ENCODE measurements at places on chromosomes 12 and 14.

- no peak for DNase-seq
Observed at GRCh38 chr14:78154827-78155226, 15.3 kb upstream of the NRXN3 start.

DNA sequence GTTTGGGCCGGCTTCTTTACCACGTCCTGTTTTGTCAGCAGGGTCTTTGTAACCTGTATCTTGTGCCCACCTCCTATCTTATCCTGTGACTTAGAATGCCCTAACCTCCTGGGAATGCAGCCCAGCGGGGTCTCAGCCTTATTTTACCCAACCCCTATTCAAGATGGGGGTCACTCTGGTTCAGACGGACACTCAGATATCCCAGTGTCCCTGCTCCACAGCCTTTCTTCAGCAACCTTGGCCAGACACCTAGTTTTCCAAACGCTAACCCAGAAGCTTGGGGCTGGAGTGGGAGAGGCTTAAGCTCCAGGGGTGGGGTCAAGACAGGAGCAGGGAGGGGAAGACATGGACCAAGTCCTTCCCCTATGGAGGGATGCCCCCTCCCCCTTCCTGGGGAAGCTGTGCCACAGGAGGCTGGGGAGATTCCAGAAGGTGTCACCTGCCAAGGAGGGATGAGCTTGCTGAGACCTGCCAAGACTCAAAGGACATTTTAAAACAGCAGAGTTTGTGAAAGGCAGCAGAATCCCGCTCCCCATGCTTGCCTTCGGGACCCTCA, 62.2 kb downstream of the RIN3 start:
- DNase-seq: no peak

- DNase-seq: no peak
Observed at GRCh38 chr12:46788072-46788887, 37.5 kb downstream of the SLC38A4 start.

- no peak for DNase-seq
Observed at GRCh38 chr12:13011098-13011497, 11.0 kb upstream of the HEBP1 start.

GRCh38 chr14:77319422-77319821, 1.3 kb downstream of the POMT2 start:
- DNase-seq: no peak

GRCh38 chr14:105146976-105147635, 21.5 kb downstream of the JAG2 start:
- no peak for DNase-seq

- peak; percentile 68 for DNase-seq
Observed at GRCh38 chr14:20697273-20698017, 8.9 kb downstream of the ANG start.

- no peak for DNase-seq
Observed at GRCh38 chr14:23139874-23140273, 20.8 kb upstream of the CEBPE start.

- no peak for DNase-seq
Observed at GRCh38 chr12:3998397-3998796, 125.2 kb upstream of the PARP11 start.

- DNase-seq: peak; percentile 45
Observed at GRCh38 chr14:63468294-63468693, 74.9 kb downstream of the PPP2R5E start.

DNA sequence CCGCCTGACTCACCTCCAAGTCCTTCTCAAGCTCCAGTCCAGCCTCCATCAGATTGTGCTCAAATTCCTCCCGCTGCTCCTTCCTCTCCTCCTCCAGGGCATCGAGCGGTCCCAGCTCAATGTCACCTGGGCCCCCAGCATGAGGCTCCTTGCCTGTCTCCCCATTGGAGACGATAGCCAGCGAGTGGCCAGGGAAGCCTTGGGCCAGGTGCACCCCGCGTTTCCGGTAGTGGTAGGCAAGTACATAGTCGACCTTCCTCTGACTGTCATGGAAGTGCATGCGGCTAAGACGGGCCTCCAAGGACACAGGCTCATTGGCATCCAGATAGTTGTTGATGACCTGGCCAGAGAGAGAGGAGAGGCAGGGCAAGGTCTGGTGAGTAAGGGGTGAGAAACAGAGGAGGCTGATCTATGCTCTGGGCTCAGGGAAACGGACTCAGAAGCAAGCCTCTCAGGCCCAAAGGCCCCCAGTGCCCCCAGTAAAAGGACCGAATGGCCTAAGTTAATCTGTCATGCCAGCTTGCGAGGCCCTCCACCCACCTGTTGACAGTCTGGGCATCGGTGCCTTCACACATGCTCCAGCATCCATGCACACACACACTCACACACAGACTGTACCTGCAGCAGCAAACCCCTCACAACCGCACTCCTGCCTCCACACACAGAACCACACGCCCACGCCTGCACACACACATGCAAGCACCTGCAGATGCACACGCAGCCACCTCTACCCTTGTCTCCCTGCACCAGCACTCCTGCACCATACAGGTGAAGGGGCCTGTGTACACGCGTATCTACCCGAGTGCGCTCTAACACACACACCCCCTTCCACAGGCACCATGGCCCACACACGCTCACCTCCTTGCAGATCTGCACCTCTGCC, 23.8 kb downstream of the ANO2 start:
- DNase-seq: peak; percentile 6

DNA sequence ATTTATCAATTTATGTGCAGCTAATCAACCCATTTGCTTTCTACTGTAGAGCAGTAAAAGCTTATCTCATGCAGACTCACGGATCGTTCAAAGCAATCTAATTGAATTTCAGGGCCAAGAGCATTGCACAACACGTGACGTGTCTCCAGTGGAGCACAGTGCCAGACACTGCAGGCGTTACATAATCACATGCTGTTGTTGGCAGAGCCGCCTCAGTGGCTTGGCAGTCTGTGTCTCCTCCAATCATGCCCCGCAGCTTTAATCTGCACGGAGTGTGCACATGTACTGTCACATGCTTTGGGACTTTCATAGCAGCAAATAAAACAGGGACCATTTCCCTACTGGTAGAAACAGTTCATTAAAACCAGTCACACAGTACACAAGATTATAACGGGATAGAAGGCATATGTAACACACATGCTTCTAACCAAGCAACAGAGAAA, 309.3 kb downstream of the ITPR2 start:
- DNase-seq: no peak

- DNase-seq: no peak
Observed at GRCh38 chr12:78792052-78792698, 72.4 kb upstream of the SYT1 start.

- DNase-seq: no peak
Observed at GRCh38 chr12:98154850-98155249, 360.5 kb upstream of the TMPO start.

GRCh38 chr12:49295082-49295936, at the start of gene PRPH:
PRPH (plus strand) TSS chr12:49295147; CDS start chr12:49295201, 54 bp downstream.
- peak; percentile 20 for DNase-seq

GRCh38 chr14:23365036-23365731, at the start of gene EFS:
EFS (minus strand) TSS chr14:23365172; CDS start chr14:23365025, 147 bp downstream.
- no peak for DNase-seq

DNA sequence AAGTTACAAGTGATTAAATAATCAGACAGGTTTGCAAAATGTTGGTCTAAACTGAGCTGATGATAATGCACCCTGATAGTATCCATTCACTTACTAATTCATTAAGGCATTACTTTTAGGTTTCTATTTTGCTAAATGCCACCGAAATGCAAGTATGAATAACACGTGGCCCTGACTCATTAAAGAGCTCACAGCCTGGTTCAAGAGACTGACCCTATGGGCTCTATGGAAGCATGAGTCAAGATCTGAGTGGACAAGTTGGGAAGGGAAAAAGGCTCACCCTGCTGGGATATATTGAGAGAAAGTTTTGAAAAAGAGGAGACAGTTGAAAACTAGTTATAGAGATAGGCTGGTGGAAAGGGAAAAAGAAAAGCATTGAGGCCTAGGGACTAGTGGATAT, 14.8 kb upstream of the LRRC9 start:
- no peak for DNase-seq

Data from GM13976 (cell line).